T-helper 2 cell (primary cell): ENCODE measurements at places on chromosomes 1 and 21.

DNA sequence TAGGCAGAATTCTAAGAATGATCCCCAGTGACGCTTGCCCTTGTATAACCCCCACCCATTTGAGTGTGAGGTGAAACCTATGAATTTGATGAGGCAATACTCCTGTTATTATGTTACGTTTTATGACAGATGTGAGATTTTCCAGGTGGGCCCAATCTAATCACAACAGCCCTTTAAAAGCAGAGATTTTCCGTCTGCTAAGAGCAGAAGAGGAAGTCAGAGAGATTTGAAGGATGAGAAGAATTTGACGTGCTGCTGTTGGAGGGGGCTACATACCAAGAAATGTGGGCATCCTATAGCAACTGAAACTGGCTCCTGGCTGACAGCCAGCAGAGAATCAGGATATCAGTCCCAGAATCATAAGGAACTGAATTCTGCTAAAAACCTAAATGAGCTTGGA is 2.4 kb upstream of the SLC19A2 start:
- no peak for DNase-seq

GRCh38 chr1:167419245-167419644 is 99.1 kb downstream of the CD247 start:
- DNase-seq, result no peak

GRCh38 chr1:69088571-69088970 is 479.2 kb upstream of the LRRC7 start:
- no peak for DNase-seq

- no peak for DNase-seq
These were observed 140.5 kb downstream of the TIAM1 start for GRCh38 chr21:31203431-31204054.

DNA sequence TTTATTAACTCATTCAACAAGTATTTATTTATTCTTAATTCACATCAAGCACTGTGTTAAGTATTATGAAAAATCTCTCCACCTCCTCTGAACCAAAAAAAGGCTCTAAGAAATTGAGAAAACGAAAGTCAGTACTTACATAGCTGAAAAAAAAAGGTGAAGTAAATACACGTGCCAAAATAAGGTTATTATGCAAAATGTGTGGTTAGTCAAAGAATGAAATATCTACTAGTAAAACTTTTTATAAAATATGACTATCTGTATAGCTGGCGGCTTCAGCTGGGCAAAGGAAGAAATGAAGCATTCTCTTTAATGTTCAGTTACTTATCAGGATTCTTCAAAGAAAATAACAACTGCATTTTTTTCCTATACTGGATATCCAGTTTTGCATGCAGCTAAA is 35.5 kb upstream of the ASPM start:
- DNase-seq, result no peak

- DNase-seq, result no peak
These were observed 103.2 kb upstream of the CAMK1G start for GRCh38 chr1:209480345-209480744.

GRCh38 chr1:161887730-161888287 is 121.7 kb downstream of the ATF6 start:
- DNase-seq, result no peak

DNA sequence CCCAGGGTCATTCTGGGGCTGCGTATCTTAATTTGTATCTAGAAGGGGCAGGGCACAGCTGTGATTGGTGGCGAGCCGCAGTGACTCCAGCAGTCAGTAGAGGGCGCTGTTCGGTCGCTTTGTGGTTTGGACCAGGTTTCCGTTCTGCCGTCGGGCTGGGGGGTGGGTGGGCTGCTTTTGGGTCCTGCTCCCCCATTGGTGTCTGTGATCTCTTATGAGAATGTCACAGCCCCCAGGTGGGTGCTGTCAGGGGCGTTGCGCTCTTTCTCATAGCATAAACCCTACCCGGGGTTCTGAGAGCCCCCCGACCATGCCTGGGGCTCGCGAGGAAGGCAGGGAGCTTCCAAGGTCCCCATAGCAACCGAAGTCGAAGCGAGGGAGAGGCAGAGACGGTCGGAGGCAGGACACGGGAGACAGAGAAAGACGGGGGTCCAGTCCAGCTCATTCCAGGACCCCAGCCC is 5.4 kb downstream of the TFF3 start:
- peak; percentile 27 for DNase-seq

GRCh38 chr1:94025383-94026340 is 95.3 kb downstream of the ABCA4 start:
- no peak for DNase-seq

DNA sequence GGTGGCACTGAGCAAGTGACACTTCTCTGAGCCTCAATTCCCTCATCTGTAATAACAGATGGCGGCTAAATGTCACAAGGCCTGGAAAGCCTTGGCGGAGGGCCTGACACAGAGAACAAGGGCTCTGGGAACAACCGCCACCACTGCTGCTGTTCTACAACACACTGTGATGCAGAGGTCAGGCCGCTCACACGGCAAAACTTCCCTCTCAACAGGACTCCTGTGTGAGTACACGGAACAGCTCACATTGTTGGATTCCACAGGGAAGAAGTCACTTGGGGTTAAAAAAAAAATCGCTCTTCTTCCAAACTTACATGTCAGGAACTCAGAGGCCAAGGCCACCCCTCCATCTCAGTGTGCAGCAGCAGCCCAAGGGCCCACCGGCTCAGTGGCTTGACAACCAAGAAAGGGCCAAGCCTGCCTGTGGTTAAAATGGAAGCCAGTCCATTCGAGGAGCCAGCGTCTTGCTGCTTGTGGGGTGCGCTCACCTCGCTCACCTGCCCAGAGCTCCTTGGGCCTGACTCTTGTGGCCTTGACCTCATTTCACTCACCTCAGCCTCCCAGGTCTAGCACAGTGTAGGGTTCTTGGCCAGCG is 101.1 kb downstream of the RAVER2 start:
- DNase-seq, result no peak

DNA sequence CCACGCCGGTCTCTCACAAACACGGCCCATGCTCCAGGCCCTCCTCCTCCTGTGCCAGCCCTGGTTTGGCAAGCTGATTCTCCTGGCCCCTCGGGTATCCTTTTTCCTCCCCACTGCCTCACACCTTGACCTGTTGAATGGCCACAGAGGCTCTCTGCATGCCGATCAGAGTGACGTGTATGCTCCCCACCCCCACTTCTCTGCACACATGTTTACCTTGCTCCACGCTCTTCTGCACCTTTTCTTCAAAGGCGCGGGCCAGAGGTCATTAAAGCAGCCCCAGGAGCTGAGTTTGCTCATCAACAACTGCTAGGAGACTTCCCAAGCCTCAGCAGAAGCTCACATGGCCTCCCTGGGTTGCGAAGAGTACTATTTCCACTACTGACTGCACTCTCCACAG is 139.3 kb upstream of the EDN2 start:
- DNase-seq, result no peak

DNA sequence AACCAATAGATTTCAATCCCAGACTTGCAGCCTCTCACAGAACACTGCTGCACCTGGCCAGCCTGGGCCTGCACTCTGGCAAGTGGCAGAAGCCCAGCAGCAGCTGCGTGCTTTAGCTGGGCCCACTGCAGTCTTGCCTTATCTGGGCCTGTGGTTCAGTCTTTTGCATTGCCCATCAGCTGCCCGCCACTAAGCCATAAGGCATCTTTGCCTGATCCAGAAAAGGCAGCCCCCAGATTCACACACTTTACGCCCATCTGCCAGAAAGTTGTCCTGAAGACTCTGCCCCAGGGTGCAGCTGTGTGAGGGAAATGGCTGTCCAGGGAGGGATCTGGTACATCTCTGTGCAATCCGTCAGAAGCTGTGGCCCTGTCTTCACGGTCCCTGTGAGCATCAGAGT is 217.0 kb downstream of the DNAH14 start:
- DNase-seq, result no peak

DNA sequence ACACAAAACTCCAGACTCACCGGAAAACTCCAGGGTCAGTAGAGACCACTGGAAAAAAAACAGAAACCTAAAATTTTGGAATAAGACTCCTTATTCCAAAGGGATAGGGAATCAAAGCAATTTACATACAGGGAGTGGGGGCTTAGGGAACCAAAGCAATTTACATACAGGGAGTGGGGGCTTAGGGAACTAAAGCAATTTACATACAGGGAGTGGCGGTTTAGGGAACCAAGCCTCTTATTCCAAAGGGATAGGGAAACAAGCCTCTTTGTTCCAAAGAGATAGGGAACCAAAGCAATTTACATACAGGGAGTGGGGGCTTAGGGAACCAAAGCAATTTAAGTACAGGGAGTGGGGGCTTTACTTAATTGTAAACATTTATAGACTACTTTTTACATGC is 28.4 kb upstream of the TTLL7 start:
- no peak for DNase-seq

DNA sequence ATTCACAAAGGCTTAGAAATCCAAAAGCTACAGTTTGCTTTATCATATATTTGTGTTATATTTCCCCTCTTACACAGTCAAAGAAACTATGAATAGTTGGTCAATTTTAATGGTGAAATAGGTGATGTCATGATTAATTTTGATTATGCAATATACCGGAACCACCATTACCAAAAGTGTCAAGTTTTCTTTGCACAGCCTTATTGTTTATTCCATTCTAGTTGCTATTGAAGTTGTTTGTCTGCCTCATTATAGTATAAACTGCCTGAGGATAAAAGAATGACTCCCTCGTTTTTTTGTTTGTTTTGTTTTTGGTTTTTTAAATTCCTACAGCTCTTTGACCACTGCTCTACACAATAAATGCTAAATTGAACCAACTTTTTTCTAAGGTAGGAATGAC is 690.6 kb upstream of the ZP4 start:
- DNase-seq, result no peak

DNA sequence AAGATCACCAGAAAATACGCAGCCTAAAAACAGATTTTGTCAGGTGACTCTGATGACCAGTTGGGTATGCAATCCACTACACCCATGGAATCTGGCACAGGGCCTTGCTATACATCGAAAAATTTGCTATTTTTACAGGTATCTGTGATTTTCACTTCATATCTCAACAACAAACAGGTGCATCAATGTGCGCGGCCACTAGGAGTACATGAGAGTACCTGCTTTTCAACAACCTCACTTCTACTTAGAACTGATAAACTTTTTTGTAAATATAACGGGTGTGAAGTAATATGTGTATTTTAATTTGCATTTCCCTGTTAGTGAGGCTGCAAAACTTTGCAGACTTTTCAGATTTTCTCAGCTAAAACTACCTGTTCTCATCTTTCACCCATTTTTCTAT is 80.8 kb downstream of the SLC45A1 start:
- DNase-seq, result no peak

- no peak for DNase-seq
These were observed 60.8 kb downstream of the ZNF684 start for GRCh38 chr1:40592107-40592803.

- DNase-seq, result no peak
These were observed 43.2 kb upstream of the NUF2 start for GRCh38 chr1:163278602-163279001.

GRCh38 chr1:12005488-12006166 is 13.7 kb upstream of the MIIP start:
- DNase-seq, result no peak

GRCh38 chr1:38004284-38005108 is 818 bp downstream of the FHL3 start:
- DNase-seq, result no peak

DNA sequence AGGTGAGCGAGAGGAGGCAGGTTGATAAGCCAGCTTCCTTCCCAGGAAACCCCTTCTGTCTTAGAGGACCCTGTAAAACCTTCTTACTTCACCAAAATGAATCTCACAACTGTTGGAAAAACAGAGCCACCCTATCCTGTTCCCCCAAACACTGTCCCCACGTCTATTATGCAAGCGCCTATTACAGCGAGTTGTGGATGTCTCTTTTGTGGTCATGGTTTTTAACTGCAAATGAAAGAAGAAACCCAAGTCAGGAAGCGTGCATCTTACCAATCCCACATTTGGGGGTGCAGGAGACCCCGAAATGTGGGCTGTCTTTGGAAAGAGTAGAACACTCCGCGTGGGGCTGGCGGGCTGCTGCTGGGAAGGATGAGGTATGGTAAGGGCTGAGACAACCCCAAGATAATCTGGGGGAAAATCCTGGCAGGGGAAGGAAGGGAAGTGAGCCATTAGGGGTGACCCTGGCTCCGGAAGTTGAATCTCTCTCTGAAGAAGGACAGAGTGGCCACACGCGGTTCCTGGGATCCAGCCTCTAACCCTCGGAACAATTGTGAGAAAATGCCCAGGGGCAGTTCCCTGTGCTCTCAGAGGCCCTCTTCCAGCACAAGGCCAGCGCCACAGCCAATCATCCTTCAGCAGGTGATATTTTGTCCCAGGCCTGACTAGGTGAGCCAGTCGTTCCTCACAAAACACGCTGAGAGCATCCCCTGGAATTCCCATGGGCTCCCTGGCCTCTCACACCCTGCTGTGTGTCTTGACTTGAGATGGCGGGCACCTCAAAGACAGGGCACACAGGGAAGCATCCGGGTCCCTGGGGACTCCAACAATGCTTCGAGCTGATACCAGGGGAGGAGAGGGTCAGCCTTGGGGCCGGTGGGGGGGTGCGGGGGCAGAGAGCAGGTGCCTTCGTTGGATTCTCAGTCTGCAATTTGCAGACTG is 168.5 kb upstream of the IRF2BP2 start:
- no peak for DNase-seq

- no peak for DNase-seq
These were observed 174.2 kb downstream of the PTPRU start for GRCh38 chr1:29410476-29410875.

DNA sequence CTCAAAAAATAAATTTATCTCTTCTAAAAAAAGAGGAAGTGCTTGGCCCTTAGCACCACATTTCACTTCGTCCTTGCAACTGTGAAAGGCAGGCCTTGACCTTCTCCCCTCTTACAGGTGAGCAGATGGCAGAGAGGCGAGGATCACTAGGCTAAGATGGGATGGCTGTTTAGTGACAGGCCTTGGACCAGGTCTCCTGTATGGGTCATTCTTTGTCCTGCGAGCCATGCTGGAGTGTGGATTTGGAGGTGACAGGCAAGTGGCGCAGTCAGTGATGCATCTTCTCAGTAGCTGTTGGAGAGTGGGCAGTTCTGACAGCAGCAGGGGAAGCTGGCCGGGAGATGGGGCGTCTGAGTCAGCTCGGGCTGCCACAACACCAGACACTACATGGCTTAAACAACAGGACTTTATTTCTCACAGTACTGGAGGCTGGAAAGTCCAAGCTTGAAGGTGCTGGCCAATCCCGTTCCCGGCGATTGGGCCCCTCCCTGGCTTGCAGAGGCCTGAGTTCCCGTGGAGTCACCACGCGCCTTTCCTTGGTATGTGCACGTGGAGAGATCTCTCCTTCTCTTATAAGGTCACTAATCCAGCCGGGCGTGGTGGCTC is 16.5 kb downstream of the SLC27A3 start:
- no peak for DNase-seq
